ENCODE measurements at places on chromosomes 6 and 20. TPM values are rescaled to one million over a fixed set of nuclear protein-coding genes. Genes with fewer than 3 reads are reported as not detected.

The RAET1L gene
- total RNA-seq = not detected

The SLC13A3 gene
- 2.0 TPM for total RNA-seq

The NHLRC1 gene
- total RNA-seq = 4.2 TPM

The FAM83B gene
- total RNA-seq = not detected

The DLL1 gene
- total RNA-seq = 0.36 TPM

The C6orf136 gene
- 3.6 TPM for total RNA-seq

The HUS1B gene
- total RNA-seq = 1.1 TPM

The LY6G6F gene
- total RNA-seq = not detected

The PSMG4 gene
- total RNA-seq = 11.4 TPM

The GPLD1 gene
- not detected for total RNA-seq

The SPATS1 gene
- total RNA-seq = not detected

The BANF2 gene
- total RNA-seq = not detected

The PRDM13 gene
- total RNA-seq = not detected

The VSTM2L gene
- total RNA-seq = 0.31 TPM

The PXDC1 gene
- total RNA-seq = 39.6 TPM

The PKIB gene
- total RNA-seq = 36.1 TPM

The C2 gene
- total RNA-seq = 3.7 TPM

The CST4 gene
- not detected for total RNA-seq

The TNFRSF6B gene
- not detected for total RNA-seq

The PHACTR1 gene
- total RNA-seq = 51.4 TPM

The SLC52A3 gene
- not detected for total RNA-seq

The MCCD1 gene
- not detected for total RNA-seq

The SLC17A2 gene
- not detected for total RNA-seq

The PRL gene
- total RNA-seq = not detected

The MEI4 gene
- not detected for total RNA-seq

The SNAI1 gene
- 0.33 TPM for total RNA-seq

The ADGRF4 gene
- total RNA-seq = not detected

The LST1 gene
- total RNA-seq = not detected

The MATN4 gene
- not detected for total RNA-seq

The ZBTB22 gene
- 7.7 TPM for total RNA-seq

The HIVEP1 gene
- 11.7 TPM for total RNA-seq
